ENCODE measurements at places on chromosomes 12 and 14.

DNA sequence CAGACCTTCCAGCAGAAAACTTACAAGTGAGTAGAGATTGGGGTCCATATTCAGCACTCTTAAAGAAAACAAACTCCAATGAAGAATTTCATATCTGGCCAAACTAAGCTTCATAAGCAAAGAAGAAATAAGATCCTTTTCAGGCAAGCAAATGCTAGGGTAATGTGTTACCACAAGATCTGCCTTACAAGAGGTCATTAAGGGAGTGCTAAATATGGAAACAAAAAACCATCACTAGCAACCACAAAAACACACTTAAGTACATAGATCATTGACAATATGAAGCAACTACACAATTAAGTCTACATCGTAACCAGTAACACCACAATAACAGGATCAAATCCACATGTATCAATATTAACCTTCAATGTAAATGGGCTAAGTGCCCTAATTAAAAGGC, 47.1 kb upstream of the CLEC14A start:
- DNase-seq: no peak

DNA sequence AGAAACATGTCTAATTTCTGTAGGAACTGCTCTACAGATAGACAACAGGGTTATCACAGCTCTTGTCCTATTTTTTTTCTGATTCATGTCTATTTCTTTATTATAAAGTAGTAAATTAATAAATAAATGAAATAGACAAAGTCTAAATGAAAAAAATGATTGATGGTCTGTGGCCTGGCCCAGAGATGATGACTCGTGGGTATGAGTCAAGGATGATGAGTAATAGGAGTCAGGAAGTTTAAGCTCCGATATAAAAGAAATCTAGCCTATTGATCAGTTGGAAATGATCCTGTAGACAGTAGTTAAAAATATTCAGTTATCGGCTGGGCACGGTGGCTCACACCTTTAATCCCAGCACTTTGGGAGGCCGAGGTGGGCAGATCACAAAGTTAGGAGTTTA, 90.6 kb upstream of the RTL1 start:
- DNase-seq: no peak

DNA sequence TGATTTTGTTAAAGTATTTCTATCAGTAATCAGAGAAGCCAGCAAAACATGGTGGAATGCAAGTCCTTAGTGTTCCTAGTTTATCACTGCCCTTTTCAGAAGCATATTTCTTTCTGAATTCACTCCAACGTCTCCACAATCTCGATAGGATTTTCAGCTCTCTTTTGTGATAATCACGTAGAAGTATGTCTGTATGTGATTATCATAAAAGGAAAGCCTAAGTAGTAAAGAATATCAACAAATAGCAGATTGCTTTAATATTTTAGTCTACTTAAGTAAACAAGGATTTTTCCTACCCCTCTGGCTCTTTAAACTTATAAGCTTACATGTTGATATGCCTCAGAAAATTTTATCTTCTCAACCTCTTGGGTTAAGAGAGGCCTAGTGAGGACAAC, 147.4 kb upstream of the NUDT4 start:
- no peak for DNase-seq

DNA sequence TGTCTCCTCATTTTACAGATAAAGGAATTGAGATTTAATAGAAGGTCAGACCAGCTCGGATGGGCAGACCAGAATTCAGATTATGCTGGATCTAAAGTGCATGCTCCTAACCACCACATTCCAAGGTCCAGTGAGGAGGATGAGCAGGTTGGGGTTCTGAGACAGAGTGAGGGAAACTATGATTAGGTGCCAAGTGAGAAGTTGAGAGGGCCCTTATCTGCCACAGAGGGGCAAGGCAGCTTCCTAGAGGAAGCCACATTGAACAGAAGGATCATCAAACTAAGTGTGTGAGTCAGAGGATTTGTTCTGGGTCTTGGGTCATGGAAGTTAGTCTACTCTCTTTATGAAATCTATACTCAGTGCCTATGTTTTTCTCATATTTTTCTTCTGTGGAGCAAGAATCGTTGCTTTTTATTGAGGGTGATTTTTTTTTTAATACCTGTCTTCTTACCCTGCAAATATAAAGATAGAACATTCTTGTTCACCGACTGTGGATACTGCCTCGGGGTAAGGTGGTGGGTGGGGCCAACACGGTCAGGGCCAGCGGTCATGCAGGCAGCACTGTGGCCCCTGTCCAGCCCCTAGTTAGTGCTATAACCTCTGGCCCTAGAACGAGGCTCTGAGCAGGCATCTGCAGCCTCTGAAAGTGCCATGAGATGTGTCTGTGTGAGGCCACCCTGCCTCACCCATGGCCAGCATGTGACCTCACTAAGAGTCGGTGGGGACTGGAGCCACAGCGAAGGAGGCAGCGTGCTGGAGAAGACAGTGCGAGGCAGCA, 55.6 kb upstream of the PTHLH start:
- no peak for DNase-seq

GRCh38 chr14:100902295-100903133, 1.0 kb downstream of the RTL1 start:
- no peak for DNase-seq

- no peak for DNase-seq
These were observed 208.6 kb downstream of the MED13L start for GRCh38 chr12:116068853-116069252.

- DNase-seq: no peak
These were observed 31.5 kb upstream of the BHLHE41 start for GRCh38 chr12:26156201-26156871.

DNA sequence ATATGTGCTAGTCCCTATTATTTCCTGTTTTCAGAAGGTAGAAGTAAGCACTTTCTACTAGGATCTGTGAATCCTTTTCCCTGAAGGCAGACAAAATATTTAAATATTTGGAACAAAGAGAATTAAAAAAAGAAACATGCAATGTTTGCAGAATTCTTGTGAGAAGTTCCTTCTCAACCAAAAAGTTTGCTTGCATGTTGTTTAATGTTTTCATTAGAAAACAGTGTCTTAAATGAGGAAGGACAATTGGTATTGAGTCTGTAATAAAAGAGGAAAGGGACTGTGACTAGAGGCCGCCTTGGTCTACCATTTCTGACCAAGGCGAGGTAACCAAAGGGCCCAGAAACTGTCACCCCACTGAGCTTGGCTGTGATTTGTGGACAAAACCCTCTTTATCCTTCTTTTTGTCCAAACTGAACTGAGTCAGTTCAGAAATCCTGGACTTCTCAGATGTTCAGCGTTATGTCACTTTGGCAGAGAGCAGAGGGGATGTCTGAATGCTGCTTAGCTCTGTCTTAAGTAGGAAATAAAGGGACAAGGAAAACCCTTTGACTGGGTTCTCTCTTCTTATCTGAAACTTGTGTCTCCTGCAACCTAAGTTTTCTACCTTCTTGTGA, 129.8 kb upstream of the CPM start:
- no peak for DNase-seq

Data from activated CD8-positive, alpha-beta memory T cell treated with anti-CD3 and anti-CD28 coated beads for 4 hours (primary cell).